ENCODE measurements at places on chromosomes 16 and 17.

DNA sequence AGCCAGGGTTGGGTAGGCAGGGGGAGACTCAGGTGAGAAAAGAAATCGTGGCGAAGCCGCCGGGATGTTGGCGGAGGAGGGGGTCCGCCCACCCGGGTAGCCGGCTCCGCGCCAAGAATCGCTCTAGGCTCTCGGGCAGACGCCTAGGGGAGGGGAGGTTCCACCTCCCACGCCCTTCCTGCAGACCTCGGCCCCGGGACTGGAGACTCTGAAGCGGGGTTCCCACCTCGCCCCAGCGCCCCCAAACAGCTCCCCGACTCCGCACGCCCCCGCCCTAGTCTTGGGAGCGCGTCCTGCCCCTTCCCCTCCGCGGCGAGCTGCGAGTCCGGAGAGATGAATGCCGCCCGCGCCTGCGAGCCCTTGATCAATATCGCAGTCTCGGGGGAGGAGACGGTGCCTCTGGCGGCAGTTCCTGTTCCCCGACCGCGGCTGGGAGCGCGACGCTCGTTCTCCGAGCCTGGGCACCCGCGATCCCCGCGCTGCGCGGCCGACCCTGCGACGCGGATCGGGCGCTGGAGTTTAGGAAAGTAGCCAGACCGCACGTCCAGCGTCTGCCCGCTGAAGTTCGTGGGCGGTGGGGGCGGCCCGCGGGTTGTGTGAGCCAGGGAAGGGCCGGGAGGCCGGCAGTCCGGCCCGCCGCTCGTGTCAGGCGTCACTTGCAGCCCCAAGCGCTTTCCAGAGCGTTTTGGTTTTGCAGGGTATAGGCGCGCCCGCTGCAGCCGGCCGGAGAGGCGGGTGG, 790 bp downstream of the CRHR1 start:
- DNase-seq, result no peak

- DNase-seq, result no peak
These were observed 93.7 kb downstream of the CA10 start for GRCh38 chr17:52064791-52065211.

DNA sequence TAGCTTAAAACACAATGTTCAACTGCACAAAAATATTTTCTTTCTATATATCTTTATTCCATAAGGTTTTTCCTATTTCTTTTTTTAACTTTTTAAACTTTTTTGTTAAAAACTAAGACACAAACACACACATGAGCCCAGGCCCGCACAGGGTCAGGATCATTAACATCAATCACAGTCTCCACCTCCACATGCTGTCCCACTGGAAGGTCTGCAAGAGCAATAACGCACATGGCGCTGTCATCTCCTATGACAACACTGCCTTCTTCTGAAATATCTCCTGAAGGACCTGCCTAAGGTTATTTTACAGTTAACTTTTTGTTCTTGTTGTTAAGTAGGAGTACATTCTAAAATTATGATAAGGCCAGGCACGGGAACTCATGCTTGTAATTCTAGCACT, 4.1 kb downstream of the CFAP20 start:
- no peak for DNase-seq

DNA sequence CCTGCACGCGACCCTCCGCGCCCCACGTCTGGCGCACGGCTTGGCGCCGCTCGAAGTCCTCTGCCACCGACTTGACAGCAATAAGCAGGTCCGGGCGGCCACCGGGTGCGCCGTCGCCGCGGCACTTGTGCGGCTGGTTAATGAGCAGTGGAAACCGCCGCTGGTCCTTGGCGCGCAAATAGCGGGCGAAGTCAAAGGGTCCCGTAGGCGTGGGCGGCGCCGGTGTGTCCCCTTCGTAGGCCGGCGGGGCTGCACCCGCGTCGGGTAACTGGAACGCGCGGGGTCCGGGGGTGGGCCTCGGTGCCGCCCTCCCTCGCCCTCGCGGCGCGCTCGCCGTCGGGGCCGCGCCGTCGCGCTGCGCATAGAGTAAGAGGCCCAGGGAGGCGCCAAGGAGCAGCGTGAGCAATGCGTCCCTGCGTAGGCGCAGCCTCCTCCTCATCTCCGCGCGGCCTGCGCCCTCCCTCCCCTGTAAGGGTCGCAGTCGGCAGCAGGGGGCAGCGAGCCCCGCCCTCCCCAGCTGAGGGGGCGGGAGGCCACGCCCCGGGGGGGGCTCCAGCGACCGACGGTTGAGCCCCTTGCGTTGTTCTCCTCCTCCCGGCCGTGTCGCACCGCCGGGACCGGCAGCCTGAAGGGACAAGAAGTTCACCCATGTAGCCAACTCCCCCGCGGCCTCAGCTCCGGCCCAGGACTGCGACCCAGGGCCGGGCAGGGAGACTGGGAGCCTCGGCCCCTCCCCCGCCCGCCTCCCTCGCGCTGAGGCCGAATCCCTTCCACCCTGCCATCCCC, 558 bp downstream of the B3GNT9 start:
- DNase-seq, result no peak

DNA sequence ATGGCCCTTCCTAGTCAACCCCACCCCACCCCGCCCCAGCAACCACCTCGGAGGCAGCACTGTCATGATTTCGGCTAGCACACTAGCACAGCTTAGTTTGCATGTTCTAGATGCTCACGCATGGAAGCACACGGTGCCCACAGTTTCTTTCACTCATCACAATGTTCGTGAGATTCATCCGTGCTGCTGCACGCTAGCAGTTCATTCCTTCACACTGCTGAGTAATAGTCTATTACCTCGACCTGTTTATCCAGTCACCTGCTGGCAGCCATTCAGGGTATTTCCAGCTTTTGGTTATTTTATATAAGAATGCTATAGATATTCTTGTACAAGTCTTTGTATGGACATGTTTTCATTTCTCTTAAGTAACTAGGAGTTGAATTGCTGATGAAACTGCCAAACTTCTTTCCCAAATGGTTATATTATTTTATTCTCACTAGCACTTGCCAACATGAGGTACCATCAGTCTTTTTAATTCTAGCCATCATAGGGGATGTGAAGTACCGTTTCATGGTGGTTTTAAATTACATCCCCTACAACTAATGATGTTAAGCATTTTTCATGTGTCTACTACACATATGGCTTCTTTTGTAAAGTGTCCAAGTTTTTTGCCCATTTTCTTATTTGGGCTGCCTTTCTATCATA, 75.7 kb downstream of the CYTH1 start:
- DNase-seq, result no peak

GRCh38 chr16:84970447-84971127, 40.7 kb downstream of the ZDHHC7 start:
- DNase-seq, result peak; percentile 37

GRCh38 chr17:55433629-55434422, 12.2 kb upstream of the MMD start:
- no peak for DNase-seq

DNA sequence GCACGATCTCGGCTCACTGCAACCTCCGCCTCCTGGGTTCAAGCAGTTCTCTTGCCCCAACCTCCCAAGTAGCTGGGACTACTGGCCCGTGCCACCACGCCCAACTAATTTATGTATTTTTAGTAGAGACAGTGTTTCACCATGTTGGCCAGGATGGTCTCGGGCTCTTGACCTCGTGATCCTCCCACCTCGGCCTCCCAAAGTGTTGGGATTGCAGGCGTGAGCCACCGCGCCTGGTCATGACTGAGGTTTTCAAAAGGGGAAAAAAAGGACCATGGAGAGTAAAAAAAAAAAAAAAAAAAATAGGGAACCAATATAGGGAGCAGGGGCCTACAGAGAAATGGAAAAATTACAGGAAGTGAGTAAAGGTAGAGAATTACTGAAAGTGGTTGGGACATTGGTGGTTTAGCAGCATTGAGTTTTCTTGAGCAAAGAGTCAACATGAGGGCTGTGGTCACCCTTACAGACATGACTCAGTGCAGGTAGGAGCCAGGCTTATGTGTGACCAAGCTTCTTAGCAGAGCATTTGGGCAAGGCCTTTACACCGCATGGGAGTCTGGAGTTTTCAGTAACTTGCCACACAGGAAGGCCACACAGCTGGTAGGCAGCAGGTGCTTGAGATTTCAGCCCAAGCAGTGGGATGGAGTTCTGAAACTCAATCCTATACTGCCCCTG, 447.3 kb downstream of the HS3ST3B1 start:
- no peak for DNase-seq

DNA sequence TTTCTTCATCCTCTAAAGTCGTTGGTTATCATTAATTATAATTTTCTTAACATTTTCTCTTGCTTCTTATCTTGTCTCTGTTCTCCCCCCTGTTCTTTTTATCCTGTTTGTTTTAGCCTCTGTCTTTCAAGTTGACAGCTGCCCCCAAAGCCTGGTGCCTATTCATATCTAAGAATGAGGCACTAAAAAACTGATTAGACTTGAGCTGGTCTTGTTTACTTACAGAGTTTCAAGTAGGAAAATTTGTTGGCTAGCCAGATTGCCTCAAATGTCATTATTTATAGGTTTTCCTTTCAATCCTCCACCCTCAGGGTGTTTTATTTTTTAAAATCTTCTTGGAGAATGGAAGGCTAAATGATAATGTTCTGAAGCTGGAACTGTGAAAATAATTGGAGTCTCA, 236.0 kb downstream of the UTP18 start:
- DNase-seq, result no peak

DNA sequence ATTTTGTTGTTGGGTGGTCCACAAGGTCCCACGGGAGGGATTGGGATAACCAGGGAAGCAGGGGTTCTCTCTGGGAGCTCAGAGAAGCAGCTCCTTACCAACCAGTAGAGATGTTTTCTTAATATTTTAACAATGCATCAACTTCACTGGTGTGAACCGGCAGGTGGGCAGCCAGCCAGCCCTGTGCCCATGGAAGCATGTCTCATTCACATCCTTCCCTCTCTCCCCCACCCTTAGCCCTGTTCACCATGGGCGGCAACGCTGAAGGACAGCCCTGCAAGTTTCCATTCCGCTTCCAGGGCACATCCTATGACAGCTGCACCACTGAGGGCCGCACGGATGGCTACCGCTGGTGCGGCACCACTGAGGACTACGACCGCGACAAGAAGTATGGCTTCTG, 9.3 kb downstream of the MMP2 start:
- DNase-seq, result no peak

DNA sequence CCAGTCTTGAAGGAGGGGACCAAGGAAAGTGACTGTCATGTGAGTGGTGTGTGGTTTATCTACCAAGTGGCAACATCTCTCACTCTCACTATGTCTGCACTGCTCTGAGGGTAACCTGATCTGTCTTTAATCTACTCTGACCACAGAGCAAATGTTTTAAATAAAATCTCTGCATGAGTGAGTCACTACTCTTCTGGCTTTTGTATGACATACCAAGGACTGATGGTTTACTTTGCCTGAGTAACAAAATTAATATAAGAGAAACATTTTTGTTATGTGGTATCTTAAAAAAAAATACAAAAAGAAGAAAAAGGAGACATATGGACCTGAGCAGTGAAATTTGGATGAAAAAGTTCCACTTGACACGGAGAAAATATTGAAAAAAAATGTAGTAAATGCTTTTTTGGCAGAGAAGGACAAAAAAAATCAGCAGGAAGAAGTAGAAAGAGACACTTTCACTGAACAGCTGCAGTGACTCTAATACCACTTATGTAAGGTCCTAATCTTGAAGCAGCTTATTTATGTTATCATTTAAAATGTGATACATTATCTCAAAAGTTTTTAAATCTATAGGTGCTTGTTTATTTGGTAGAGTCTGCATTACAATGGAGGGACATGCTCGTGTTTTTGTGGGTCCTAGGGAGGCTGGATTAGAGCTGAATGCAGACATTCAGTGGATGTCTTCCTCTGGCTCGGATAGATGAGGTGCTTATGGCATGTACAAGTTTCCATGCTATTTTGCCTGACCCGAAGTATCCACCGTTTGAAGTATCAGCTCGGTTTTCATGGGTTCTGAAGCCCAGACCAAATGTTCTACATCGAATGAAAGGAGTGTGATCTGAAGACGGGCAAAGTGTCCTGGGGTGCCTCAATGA, 240.7 kb downstream of the MAP2K6 start:
- no peak for DNase-seq

DNA sequence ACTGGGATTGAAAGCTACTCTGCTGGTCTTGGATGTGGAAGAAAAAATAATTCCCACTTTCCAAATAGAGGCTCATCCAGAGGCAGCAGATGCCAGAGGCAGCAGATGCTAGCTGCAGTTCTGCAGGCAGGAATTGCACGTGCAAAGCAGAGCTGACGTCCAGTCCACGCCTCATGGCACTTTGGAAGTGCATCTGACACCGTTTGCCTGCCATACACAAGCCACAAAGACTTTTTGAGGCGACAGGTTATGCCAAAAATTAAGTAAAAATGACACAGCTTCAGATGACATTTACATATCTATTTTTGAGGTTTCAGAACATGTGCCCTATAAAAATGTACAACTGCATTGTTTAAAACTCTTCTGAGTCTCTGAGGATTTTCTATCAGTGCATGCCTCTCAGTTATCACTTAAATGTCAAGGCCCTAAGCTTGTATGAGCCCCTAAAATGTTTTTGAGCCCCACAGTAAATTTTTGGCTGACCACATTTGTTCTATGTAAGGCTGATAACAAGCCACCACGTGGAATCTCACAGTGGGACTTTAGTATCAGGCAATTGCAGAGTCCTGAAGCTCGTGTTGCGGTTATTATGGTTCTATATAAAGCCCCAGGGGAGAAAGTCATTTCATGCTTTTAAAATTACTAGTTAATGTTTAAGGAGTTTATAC, 239.2 kb downstream of the PRKCA start:
- no peak for DNase-seq

DNA sequence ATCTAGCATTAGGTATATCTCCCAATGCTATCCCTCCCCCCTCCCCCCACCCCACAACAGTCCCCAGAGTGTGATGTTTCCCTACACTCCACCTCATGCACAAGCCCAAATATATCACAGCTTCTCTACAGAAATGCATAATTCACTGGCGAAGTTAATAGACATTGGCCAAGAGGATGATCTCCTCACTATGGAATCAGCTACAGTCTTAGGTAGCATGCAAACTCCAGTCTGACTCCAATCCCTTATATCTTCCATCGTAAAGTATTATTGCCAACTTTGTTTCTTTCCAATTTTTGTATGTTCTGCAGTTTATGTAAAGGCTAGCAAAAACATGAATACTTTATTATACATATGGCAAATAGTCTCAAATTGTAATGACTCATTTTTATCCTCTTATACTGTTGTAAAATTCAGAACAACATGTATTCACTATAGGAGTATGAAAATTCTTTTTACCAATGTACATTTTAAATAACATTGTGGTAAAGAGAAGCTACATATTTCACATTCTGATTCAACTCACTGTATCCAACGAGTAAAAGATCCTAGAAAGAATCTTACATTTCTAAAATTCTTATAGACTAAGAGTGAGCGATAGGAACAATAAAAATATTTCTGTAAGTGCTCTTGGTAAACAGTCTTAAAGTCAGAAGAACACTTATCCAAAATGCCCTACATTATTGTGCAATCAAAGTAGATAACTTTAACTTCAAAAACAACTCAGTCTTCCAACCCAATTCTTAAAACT, 871 bp downstream of the ABCA8 start:
- no peak for DNase-seq

- no peak for DNase-seq
These were observed 278.0 kb upstream of the SALL1 start for GRCh38 chr16:51429041-51429440.

DNA sequence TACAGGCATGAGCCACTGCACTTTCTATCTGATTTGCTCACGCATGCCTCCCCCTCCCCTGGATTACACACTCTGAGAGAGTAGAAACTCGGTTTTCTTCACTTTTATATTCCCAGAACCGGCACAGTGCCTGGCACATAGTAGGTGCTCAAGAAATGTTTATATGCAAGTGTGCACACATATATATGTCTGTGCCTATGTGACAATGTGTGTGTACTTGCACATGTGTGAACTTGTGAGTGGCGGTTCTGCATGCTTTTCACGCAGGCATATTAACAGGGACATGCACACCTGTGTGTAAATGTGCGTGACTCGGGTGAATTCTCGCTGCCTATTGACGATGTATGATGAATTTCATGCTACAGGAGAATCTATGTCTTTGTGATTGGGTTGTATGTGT, 22.1 kb upstream of the IL21R start:
- no peak for DNase-seq

Data from activated naive CD4-positive, alpha-beta T cell (primary cell).